ENCODE measurements at places on chromosomes 4 and X.

DNA sequence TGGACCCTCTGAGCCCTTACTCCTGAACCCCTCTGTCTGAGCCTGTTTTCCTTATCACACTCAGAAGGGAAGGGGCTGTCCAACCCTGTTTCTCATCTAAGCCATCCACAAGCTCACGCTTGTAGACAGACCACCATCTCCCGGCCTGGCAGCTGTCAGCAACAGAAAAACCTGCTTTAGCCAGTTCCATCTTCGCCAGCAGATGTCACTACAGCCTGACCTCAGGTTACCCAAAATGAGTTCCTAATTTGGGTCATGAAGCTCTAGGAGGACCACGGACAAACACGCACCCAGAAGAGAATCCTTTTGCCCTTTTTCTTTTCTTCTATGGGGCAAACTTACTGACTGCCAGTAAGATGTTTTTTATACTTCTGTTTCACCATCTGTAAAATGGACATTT, 445.4 kb downstream of the BCOR start:
- DNase-seq, result peak; percentile 41

DNA sequence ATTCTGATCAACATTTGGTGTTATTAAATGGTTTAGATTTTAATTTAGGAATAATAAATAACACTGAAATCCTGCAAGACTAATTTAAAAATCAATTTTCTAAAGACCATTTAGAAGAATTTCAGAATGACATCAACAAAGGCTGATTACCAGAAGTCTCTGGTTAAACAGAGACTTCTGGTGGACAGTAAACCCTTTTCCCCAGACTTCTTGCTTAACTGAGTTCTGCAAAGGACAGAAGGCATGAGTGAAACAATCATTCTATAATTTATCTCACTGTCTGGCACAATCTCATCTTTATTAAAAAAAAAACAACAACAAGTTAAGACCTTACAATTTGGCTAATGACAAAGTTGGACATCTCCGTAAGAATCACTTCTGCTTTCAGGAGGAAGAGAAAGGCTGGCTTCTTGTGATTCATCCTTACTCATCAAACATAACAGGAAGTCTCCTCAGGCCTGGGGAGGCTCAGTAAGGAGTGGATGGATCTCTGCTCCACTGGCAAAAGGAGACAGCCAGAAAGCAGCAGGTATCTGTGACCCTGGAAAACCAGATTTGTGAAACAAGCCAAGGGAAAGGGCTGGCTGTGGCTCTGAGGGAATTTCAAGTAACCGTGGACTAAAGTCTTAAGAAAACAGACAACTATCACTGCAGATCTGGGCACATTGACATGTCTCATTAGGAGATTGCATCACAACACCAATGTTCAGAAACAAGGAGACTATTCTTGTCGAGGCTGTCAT, 908 bp upstream of the TLR6 start:
- DNase-seq, result peak; percentile 94

GRCh38 chr4:74292111-74292870, 16.0 kb upstream of the EPGN start:
- no peak for DNase-seq

- DNase-seq, result peak; percentile 31
Measured at GRCh38 chr4:124530464-124531077, 182.0 kb downstream of the ANKRD50 start.
